Fibroblast of skin of back (primary cell): ENCODE measurements at places on chromosomes 4 and X.

DNA sequence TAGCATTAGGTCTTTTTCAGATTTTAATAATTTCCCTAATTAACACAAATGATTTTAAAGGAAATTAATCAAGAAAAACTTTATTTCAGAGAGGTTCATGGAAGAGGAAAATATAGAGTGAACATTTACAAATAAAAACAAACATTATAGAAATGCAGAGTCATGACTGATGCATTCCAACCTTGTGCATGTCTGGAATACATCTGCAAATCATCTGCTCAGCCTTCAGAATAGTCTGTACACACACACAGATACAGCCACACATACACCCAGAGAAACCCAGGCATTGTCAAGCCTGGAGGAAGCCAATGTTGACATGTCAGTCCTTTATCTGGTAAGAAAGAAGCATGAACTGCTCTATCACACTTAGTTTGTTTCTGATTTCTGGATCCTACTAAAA is 61.3 kb upstream of the NFKB1 start:
- DNase-seq = peak; percentile 76

GRCh38 chr4:113003841-113004240 is 45.6 kb upstream of the ANK2 start:
- DNase-seq = peak; percentile 33

DNA sequence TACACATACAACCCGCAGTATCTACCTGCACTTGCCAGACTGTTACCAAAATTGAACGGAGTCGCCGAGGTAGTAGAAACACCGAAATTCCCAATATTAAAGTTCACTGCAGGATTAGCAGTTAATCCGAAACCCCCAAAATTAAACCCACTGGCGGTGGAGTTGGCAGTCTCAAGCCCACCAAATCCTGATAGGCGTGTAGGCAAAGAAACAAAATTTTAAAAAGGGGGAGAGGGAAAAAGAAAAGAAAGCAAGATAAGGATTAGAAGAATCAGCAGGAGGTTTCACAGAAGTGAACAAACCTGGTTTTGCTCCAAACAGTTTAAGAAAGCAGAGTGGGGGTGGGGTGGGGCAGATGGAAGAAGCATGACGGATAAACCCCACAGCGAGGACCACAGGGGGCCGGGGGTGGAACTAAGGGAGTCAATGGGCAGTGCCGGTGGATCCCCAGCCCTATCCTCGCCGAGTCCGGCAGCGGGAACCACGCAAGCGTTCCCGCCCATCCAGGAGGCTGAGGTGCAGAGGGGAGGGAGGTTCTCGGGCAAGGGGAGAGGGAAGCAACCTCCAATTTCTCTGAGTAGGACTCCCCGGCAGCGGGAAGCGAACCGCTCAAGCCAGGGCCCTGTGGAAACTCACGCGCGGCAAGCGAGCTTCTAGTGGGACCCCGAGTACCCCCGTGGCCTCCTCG is 599 bp downstream of the NUP54 start:
- peak; percentile 86 for DNase-seq

DNA sequence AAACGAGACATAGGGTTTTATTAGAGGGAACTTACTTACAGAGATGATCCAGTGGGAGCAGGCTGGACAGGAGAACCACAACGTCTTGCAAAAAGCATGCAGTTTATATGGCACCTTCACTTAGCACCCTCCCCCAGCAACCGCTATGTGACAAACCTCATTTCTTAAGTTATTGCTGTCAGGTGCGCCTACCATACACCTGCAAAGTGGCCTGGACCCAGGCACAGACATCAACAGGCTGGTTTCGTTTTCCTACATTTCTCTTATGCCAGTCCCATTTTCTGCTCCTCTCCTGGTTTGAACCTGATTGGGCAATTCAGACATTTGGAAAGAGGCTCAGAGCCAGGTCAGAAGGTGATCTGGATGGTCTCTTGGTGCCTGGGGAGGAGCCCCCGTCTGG is 18.3 kb downstream of the RTL5 start:
- no peak for DNase-seq

DNA sequence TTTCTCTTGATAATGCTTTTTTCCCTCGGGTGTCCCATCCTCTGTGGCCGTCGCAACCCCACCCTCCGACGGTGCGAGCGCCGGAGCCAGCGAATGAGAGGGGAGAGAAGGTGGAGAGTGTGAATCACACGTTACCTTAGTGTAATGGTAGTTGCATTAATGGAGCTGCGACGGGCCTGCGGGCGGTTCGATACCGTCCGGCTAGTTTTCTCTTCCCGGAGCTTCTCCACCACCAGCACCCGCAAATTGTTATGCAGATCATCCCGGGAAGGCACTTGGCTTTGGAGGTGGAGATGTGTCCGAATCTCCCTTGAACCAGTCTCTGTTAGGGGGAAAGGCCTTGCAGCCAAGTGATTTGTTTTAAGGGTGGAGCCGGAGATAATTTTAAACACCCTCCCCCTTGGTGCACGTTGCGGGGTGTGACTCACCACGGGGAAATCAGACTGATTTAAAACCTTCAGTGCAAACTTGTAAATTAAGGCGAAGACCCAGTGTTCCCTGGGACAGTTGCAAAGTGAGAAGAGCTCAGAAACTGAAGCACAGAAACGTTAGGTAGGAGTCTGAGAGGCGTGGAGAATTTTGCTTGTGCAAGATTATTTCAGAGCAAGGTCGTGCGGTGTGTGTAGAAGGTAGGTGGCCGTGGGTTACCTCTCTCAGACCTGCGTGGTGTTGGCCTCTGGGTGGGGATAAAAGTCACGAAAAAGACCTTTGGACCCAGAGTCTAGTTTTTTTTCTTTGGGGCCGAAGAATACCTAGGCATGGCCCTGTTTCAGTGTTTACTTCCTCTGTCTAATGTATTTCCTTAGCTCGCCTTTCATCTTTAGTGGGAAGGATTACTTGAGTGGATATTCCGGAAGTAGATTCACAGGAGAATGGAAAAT is 1.3 kb downstream of the AFF1 start:
- DNase-seq = peak; percentile 64

DNA sequence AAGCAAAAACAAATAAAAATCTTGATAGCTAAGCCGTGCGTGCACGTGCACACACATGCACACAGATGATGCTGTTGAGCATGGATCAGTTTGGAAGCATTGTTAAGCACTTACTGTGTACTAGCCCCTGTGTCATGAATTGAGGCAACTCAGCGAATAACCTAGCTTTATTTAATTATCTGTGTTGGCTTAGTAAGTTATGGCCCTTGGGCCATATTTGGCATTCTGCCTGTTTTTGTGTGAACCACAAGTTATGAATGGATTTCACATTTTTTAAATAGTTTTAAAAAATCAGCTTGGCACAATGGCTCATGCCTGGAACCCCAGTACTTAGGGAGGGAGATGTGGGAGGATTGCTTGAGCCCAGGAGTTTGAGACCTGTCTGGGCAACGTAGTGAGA is 113.6 kb upstream of the CBLL2 start:
- DNase-seq = peak; percentile 82

- DNase-seq = no peak
Observed at GRCh38 chrX:20418379-20419150, 151.9 kb upstream of the RPS6KA3 start.

- DNase-seq = peak; percentile 60
Observed at GRCh38 chrX:39828971-39829370, 268.8 kb downstream of the BCOR start.

GRCh38 chrX:95950679-95951078 is 734.0 kb upstream of the DIAPH2 start:
- DNase-seq = no peak

DNA sequence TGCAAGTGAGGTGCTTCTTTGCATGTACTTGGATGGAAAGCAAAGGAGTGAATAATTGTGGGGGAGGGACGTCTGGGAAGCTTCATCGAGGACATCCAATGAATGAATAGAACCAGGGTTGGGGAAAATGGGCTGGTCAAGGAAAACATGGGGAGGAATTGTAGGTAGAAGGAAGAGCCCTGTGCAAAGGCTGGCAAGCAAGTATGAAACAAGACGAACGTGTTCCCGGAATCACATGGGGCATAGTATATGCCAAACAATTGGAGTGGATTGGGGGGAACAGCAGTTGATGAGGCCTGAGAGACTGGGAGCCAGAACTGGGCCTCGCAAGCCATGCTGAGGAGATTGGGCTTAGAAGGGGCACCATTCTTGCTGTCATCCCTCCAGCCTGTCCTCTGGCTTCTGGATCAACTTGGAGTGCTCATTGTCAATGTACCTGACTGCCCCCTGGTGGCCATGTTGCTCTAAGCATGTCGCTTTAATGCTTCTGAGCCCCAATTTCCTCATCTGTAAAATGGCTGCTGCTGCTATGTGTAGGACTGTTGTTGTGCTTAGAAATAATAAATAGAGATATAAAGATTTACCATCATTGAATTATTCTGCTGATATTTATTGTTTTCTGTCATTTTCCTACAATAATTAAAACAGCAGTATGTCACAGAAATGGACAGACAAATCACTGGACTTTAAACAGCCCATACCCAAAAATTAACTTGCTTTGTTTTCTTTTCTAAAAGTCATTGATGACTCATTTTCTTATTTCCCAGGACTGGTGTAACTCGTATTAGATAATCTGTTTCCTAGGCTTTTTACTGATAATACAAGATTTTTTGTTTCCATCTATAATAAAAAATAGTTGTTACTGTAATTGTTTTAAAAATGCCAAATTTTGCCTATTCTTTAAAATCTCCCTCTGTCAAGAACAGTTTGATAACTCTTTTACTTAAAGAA is 66.4 kb downstream of the JADE3 start:
- peak; percentile 80 for DNase-seq

DNA sequence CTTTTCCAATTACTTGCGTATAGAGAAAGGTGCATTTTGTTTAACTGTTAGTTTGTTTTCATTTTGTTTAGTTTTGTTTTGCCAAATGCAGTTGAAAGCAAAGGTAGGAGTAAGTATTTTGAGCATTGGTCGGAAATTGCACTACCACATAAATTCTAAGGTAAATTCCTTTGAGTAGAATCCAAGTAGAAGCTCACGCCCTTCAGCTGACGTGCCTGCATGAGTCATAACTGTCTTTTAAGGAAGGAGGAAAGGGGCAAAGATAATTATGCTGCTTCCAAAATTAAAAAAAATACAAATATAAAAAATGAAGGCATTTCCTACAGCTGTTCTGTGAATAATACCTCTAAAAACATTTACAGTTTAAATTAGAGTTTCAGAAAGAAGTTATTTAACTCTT is 110.2 kb upstream of the MYOZ2 start:
- peak; percentile 72 for DNase-seq

DNA sequence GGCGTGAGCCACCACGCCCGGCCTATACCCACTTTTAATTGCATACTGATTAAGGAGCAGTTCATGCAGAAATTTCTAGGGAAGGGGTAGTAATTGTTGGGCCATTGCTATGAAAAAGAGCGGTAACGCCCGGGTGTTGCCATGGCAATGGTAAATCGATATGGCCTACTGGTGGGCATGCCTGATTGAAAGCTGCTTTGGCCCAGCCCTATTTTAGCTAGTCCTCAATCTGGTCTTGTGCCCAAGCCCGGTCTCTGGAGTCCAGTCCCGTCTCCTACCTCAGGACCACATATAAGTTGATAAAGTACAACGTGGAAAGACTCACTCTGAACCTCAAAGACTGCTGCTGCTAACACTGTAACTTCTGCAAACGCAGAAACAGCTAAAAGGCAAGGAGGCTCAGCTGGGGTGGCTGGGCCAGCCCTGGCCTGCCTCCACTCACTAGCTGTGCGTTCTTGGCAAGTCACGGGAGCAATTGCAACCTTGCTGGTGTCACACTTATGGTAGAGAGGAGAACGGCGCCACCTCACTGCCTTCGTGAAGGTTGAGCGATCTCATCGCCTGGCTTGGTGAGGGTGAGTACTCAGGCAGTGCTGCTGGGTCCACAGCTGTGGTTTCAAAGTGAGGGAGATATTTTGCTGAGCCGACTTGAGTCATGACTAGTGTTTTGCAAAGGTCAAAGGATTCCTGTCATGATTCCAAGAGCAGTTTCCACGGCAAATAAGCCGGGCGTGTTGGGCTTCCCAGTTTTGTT is 57.0 kb upstream of the GRPEL1 start:
- DNase-seq = peak; percentile 82

GRCh38 chrX:52355108-52355507 is 13.7 kb upstream of the XAGE2 start:
- no peak for DNase-seq

DNA sequence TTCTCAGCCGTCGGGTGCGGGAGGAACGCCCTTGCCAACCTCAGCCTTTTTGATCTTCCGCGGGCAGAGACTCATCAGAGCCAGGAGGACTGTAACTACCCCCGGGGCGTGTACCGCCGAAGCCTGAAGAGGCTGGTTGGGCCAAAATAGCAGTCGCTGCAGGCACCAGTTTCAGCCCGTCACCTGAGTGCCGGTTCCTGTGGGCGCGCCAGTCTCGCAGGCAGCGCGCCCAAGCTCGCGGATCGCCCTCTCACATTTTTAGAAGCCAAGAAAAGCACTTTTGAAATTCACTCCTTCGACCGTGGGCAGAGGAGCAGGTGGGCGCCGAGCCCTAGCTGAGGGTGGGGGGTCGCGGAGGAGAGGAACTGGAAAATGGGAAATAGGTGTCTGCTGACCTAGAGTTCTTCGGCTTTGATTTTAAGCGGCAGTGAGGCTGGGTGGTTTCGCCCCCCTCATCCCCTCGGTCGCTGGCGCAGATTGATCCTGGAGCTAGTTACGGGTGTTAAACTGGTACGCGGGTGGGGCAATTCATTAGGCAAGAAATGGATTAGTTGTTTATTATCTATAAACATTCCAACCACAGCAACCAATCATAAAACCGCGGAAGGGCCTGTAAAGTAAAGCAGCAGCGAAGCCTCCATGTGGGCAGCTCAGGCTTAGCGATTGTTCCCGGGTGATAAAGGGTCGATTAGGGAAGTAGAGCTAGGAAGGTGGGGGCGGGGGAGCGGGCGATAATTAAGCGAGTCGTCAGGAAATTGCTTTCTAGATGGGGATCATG is 69.2 kb downstream of the FBXO8 start:
- no peak for DNase-seq

- peak; percentile 87 for DNase-seq
Observed at GRCh38 chr4:38371391-38371851, 292.6 kb upstream of the KLF3 start.

DNA sequence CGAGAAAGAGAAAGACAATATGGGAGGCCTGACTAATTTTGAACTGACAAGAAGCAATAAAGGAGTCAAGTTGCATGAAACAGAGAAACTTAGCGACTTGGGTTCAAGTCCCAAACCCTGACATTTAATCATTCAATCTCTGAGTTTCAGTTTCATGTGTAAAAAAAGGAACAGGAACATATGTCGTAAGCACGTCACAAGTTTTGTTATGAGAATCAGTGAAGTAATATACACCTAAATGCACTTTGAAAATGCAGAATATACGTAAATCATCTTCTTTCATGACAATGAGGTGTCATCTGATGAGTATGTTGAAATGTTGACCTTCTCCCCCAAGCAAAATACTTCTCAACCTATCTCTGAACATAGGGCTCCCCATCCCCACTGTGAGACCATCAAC is 10.4 kb downstream of the ACOT9 start:
- no peak for DNase-seq

- no peak for DNase-seq
Observed at GRCh38 chrX:30215357-30215843, at the start of gene MAGEB2. Gene MAGEB2 (plus strand): TSS chrX:30215563. CDS start chrX:30218581, 3,018 bp downstream.

GRCh38 chrX:44873415-44874276 is 658 bp downstream of the KDM6A start:
- DNase-seq = peak; percentile 49

DNA sequence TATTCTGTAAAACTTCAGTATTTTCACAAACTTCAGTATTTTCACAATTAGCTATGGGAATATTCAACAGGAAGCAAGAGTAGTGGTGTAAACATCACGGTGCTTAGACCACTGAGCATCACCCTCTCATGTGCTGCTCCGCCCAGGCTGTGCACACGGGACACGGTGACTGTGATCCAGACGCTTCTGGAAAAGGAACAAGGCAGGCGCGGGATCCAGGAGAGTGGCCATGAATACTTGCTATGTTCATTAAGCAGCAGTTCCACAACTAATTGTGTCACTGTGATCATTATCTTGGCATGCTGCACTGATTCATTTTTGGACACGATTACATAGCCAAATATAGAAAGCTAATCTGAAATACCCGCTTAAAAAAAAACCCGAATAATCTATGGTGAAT is 19.6 kb upstream of the FAT1 start:
- no peak for DNase-seq
